ENCODE measurements at places on chromosomes 13 and 19. TPM values are rescaled to one million over a fixed set of nuclear protein-coding genes. Genes with fewer than 3 reads are reported as not detected.

GRCh38 chr13:111521691-111522229 is 201.3 kb downstream of the TEX29 start:
- H3K27me3 ChIP-seq: peaks cover 17% of the 10 kb centered on the region
- H3K27ac ChIP-seq: no peak overlapping the region
- H3K36me3 ChIP-seq: no peaks in the 10 kb centered on the region
- no peak for DNase-seq
- H3K4me3 ChIP-seq: no peak overlapping the region

The C19orf18 gene
- not detected for total RNA-seq

DNA sequence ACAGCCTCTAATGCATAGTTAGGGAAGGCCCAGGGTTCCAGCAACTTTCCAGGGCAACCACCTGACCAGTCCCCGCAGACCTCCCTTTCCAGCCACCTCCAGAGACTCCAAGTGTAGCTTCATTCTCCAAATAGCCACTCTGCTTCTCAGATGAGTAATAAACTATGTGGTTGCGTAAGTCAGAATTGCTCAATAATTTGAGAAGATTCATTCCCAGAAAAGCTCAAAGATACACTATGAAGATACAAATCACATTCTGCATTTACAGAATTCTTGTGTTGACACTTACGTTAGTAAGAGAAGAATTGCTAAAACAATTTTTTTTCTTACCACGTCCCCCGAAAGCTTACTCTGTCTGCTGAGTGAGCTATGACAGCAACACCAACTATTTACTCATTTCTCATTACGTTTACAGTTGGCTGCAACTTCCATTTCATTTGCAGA is 8.2 kb upstream of the LATS2 start:
- no peak overlapping the region for H3K27ac ChIP-seq
- no peak for DNase-seq
- H3K4me1 ChIP-seq: no peaks in the 10 kb centered on the region
- no peaks in the 10 kb centered on the region for H3K36me3 ChIP-seq
- H3K27me3 ChIP-seq: no peaks in the 10 kb centered on the region

The KMT2B gene
- total RNA-seq: 43.9 TPM
